ENCODE measurements at places on chromosomes 4 and X.

DNA sequence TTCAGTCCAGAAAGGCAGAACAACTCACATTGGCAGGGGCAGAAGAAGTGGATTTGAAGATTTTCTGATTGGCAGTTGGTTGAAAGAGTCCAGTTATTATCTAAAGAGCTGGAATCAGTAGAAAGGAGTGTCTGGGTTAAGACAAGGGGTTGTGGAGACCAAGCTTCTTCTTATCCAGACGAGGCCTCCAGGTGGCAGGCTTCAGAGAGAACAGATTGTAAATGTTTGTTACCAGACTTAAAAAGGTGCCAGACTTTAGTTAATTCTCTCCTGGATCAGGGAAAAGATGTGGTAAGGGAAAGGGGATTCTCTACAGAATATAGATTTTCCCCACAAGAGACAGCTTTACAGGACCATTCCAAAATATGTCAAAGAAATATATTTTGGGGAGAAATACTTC, 36.7 kb upstream of the TLR3 start:
- DNase-seq = no peak

- no peak for DNase-seq
Observed at GRCh38 chrX:26822448-26822847, 606.5 kb downstream of the MAGEB5 start.

- DNase-seq = peak; percentile 66
Observed at GRCh38 chr4:106502106-106502699, 133.6 kb upstream of the GIMD1 start.

- DNase-seq = no peak
Observed at GRCh38 chr4:10066206-10066605, 44.9 kb upstream of the SLC2A9 start.

DNA sequence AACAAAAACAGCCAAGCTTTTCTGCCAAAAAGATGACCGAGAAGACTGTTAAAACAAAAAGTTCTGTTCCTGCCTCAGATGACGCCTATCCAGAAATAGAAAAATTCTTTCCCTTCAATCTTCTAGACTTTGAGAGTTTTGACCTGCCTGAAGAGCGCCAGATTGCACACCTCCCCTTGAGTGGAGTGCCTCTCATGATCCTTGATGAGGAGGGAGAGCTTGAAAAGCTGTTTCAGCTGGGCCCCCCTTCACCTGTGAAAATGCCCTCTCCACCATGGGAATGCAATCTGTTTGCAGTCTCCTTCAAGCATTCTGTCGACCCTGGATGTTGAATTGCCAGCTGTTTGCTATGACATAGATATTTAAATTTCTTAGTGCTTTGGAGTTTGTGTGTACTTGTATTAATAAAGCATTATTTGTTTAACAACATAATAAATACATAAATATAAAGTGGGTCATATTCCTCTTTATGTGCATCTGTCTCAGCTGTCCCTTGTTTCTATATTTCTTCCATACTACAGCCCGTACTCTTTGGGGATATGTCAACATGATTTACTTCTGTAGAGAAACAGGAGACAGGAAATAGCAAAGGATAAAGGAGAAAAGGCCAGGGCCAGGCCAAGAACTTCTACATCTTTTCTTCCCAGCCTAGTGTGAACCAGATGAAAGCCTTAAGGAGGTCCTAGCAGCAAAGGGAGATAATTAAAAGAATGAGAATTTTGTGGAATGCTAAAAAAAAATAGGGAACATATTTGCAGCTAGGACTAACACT, 667 bp downstream of the PTTG2 start:
- no peak for DNase-seq

DNA sequence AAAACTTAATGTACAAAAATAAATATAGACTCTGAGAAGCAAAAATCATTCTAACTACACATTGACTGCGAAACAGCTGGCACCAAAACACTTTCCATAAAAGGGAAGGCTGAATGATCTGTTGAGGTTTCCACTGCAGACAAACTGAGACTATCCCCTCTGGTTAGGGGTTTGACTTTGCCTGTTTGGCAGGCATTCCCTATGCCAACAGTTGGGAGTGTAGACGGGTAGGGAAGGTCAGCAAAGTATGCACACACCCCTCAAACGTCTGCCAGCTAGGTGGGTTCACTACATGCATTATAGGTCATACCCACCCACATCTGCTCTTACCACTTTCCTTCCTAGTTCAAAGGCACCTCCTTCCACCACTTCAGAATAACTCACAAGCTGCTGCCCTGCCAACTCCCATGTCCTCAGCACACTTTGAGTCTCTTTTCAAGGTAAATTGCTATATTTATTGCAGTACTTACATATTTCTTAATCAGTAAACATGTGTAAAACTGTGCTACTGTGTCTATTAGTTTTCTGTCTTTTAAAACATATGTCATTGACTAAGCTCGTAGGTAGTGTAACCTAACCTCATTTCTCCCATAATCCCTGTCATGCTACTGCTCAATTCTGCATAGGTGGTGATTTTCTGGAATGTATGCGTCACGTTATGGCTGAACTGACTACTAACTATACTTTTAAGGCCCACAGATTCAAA, 12.4 kb downstream of the CTSO start:
- no peak for DNase-seq

DNA sequence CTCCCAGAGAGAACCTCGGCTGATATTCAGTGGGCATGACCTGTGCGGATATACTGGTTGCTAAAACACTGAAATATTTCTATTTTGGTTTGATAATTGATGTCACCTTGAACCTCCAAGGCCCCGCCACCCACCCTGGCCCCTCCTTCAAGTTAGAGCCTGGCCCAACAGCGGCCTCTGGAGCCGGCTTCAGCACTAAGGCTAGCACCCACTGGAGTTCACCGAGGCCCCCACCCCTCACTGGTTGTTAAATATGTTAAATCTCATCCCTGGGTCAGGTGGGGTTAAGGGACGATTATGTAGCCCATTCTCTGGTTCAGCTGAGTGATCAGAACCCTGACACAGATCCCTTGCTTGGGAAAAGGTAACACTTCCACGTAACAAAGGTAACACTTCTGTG, 24.3 kb downstream of the SEL1L3 start:
- DNase-seq = no peak

GRCh38 chr4:91037951-91038350, 910.8 kb downstream of the CCSER1 start:
- no peak for DNase-seq

DNA sequence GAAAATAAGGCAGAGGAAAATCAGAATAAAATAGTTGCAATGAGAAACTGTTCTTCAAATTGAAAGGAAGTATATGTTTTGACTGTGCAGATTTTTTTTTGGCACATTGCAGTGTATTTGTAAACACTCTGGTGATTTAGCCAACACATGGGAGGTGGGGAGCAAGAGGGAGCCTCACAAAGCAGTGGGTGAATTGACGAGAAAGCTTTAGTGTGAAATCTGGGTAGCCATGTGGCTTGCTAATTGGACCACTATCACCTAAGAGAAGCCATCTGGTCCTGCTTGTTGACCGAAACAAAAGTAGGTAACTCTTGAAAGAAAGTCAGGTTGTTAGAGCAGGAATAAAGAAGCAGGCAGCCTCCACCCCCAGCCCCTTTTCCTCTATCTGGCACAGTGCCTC, 10.4 kb downstream of the CLCN5 start:
- no peak for DNase-seq

DNA sequence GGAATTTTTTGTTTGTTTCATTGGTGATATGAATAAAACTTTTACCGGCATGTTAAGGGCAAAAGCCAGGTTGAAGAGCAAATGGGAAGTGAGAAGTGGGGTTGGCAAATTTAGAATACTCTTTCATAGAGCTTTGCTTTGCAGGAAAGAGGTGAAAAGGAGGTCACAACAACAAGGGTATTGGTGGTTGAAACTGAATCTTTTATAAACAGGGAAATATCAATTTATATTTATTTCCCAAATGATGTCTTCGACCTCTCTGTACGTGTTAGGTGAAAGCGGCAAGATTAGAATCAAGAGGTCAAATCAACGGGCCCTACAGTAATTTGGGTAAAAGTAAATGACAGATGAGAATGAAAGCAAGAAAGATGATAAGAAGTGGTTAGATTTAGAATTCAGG, 3.4 kb downstream of the SMR3A start:
- DNase-seq = no peak

GRCh38 chr4:42050516-42051249, 60.4 kb downstream of the SLC30A9 start:
- no peak for DNase-seq

GRCh38 chr4:151325111-151325948, at the start of gene SH3D19:
TSS of gene SH3D19 (minus strand) at chr4:151325605. CDS start at chr4:151325352, 253 bp downstream.
- peak; percentile 74 for DNase-seq

- peak; percentile 41 for DNase-seq
Observed at GRCh38 chr4:153204247-153204671, at the start of gene TRIM2. TSS of gene TRIM2 (plus strand) at chr4:153204443. CDS start at chr4:153204531, 88 bp downstream.

DNA sequence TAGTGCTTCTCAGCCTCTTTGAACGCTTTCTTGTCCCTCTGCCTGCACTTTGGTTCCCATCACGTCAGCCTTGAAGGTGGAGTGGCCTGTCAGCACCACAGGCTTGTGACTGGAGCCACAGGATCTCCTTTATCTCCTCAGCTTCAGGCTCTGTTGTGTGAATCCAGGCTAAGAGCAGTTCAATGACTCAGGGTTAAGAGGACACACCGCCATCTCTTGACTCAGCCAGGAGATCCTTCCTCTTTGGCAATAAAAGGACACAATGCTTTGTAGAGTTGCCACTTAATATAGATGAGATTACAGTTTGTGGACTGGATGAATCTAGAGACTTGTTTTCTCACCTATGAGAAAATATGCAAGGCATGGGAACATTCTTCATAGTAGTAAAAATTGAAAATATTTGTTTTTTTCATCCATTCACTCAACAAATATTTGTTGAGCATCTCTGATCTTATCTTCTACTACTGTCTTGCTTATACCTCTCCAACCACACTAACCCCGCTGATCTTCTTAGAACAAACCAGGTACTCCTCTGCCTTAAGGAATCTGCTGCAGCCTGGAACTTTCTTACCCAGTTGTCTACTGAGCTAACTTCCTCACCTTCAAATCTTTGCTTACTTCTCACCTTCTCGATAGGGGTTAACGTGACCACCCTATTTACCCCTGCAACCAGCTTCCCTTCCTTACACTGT, 62.3 kb downstream of the UCHL1 start:
- DNase-seq = peak; percentile 37

- no peak for DNase-seq
Observed at GRCh38 chrX:81201071-81201470, 642 bp downstream of the HMGN5 start.

DNA sequence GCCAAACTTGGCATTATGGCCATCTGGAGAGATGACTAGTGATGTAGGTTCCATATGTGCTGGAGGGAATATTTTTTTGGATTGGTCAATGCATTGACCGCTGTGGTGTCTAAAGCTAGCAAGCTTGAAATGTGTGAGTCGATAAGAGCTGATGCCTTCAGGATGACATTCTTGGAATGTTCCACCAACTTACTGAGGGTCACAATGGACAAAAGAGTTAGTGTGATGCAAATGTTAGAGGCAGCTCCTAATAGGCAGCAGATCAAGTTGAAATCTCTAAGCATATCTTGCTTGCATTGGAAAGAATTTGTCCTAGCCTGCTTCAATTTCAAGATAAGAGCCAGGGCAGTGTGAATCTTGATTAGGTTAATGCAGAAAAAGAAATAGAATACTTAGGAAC, 210.4 kb upstream of the AFF2 start:
- DNase-seq = no peak

- no peak for DNase-seq
Observed at GRCh38 chr4:30450474-30450873, 269.7 kb upstream of the PCDH7 start.

DNA sequence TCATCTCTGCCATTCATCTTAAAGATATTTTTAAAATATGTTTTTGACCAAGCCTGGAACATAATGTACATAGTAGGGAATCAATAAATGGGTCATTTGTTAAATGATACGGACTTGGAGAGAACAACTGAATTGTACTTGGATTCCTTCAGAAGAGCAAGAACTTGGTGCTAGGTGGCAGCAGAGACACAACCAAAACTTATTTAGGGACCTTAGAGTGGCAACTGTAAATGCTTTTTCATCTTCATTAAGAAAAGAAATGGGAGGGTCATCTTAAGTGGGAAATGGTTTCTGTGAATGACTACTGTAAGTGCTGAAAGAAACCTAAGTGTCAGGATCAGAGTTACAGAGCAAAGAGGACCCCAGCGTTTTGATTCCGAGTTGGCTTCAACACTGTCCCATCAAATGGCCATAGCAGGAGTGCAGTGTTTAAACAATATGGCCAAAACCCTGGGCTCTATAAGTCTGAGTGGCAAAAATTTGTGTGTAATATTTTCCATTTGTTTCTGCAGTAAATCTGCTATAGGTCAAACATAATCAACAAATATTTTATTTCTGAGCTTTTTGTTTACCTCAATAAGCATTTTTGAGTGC, 213.6 kb downstream of the PALLD start:
- peak; percentile 84 for DNase-seq

DNA sequence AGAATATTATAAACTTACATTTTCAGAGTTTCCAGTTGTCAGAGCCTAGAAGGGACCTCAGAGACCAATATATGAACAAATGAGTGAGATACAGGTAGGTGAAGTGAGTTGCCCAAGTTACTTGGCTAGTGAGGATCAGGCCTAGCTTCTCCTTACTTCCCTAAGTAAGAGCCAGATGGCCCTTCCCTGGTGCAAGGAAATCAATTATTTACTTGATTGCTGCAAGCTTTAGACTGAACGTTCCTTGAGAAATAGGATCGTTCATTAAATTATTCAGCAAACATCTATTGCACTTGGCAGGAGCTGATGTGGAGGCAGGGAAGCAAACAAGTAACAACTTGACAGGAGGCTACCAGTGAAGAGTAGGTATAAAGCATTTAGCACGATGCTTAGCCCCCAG, 117.8 kb downstream of the EFHC2 start:
- no peak for DNase-seq

GRCh38 chr4:42942216-42942615, 49.7 kb downstream of the GRXCR1 start:
- DNase-seq = no peak

DNA sequence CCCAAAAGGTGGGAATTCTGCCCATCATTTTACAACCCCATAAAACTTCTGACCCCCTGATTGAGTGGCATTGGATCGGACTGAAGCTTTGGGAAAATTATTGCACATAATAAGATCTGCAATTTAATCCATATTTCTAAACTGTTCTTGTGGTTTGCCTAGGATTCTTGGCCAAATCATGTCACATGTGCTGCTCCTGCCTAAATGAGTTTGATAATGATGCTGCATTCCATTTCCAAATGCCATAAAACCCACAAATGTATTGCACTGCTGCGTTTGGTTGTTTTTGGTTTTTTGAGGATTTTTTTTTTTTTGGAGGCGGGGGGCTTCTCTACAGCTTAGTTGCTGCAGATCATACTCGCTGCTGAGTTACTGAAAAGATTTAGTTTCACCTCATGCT, 153.6 kb downstream of the QDPR start:
- no peak for DNase-seq

Data from lung microvascular endothelial cell (primary cell).